Stimulated activated CD4-positive, alpha-beta T cell treated with anti-CD3 and anti-CD28 coated beads, Interleukin-15, amount 100 ng/mL, for 1 hour (primary cell): ENCODE measurements at places on chromosomes 1 and 21.

DNA sequence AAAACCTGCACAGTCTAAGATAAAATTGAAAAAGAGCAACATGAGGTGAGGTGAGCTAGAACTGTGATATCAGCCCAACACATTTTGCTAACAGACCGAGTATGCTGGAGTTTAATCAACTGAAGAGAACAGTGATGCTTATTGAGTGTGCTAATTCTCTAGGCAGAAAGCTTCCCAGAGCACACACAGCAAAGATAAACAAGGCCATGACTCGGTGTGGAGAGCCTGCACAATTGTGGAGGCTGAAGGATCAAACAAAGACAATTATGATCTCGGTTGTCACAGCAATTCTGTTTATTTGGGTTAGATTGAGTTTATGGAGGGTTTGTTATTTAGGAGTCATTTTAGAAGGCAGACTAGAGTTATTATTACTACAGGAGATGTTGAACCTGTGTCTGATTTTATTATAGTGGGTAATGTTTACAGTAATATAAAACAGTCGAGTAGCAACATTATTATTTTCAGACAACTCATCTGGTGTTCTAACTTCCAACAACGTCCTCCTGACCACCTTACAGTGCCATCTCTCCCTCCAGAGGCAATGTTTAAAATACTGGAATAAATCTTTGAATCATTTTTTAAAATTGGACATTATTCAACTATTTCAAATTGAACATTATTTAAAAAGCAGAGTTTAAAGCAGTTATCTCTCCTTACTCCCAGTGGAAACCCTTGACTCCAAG is 40.2 kb downstream of the DPT start:
- no peak for DNase-seq

- no peak for DNase-seq
These were observed 12.9 kb downstream of the TOR3A start for GRCh38 chr1:179094818-179095217.

GRCh38 chr1:3206696-3207095 is 137.7 kb downstream of the PRDM16 start:
- no peak for DNase-seq

DNA sequence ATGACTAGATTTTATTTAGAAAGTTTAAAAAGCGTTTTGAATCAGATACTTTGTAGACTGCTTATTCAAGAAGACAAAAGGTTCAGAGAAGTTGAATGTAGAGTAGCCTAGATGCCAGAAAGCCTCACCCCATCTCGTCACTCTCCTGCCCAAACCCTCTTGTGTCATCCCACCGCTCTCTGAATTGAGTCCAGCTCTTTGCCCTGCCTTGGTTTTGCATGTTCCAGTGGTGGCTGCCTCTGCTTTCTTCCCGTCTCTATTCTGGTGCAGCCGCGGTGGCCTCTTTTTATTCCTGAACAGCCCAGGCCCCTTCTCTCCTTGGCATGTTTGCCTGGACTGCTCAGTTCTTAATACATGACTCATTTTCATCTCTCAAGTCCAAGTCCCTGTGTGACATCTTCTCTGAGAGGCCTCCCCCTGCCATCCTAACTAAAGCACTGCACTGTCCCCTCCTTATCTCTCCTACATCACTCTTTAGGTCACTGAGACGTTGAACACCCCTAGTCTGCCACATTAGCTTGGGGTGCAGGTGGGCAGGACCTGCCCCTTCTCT is 22.9 kb downstream of the PRDM2 start:
- no peak for DNase-seq

- DNase-seq = no peak
These were observed 447.4 kb downstream of the CAMTA1 start for GRCh38 chr1:7232441-7233236.
